Stimulated activated naive CD4-positive, alpha-beta T cell treated with Interleukin-2 at 50 U/mL for 16 hours (primary cell): ENCODE measurements at places on chromosomes 5 and 9.

- DNase-seq: no peak
These were observed 142.2 kb downstream of the PLCXD3 start for GRCh38 chr5:41368158-41368557.

- DNase-seq: no peak
These were observed 253.4 kb upstream of the RIOK2 start for GRCh38 chr5:97436405-97436804.

DNA sequence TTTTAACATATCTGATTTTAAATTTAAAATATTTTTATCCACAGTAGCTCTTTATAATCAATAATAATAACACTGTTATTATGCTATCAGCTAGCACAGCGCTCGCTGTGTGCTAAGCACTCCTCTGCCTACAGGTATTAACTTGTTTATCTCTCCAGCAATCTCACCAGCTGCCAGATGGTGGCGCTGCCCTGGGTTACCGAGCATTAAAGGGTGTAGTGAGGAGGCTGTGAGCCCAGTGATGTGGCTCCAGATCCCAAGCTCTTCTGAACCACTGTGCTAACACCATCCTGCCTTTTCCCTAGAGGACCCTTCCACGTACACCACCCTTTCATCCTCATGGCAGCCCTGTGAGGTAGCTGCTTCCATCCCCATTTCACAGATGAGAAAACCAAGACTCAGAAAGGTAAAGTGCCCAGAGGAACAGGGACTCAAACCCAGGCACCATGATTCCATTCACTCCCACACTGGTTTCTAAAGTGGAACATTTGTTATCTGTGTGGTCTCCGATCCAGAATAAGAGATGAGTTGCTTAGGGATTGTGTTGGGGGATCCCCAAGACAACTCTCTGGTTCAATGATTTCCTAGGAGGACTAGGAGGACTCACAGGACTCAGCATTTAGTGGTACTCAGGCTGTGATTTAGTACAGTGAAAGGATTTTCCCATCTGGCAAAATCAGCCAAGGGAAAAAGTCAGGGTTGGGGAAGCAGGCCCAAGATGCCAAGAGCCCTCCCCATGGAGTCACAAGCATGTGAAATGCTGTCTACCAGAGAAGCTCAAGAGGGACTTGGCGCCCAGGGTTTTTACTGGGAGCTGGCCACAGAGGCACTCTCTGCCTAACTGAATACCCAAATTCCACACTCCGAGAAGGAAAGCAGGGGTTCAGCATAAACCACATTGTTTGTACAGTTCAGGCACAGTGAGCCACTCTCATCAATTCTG, 7.0 kb downstream of the IGFBPL1 start:
- DNase-seq: no peak

GRCh38 chr5:5145651-5146529, 5.8 kb downstream of the ADAMTS16 start:
- no peak for DNase-seq

- DNase-seq: no peak
These were observed 6.9 kb upstream of the PDCL start for GRCh38 chr9:122835313-122835731.

- no peak for DNase-seq
These were observed 483.7 kb downstream of the ENC1 start for GRCh38 chr5:74156728-74157383.

DNA sequence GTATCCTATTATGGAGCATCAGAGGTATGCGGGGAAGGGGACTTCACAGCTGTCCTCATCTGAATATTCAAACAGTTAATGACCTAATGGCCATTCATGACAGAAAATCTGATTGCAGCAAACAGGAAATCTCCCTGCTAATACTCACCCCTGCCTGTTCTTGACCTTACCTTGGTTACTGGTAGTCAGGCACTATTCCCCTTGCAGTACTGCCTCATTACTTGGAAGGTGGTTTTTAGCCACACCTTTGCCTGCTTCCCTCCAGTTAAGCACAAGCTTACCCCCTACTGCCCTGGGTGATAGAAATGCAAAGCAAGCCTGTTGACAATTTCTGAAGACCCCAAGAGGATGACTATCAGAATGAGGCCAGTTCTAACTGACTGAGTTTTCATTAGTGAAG, 332.4 kb downstream of the NTRK2 start:
- DNase-seq: no peak

GRCh38 chr5:39891376-39891775, 466.6 kb upstream of the DAB2 start:
- DNase-seq: no peak

DNA sequence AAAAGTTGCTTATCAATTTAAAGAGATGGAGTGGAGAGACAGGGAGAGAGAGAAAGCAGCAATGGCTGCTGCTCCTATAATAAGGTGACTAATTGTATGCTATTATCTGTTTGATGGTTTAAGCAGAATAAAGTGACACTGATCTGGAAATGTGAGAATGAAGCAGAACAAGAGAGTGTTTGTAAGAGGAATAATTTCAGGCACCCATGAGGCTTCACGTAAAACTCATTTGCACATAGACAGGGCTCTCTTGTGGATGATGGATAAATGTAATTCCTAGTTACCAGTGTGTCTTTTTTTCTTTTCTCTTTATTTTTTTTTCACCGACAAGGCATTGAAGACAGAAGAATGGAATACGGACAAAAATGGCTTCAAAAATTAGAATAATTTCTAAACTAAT, 228.8 kb upstream of the TYRP1 start:
- DNase-seq: no peak

GRCh38 chr5:38734353-38734752, 111.5 kb upstream of the OSMR start:
- DNase-seq: no peak

DNA sequence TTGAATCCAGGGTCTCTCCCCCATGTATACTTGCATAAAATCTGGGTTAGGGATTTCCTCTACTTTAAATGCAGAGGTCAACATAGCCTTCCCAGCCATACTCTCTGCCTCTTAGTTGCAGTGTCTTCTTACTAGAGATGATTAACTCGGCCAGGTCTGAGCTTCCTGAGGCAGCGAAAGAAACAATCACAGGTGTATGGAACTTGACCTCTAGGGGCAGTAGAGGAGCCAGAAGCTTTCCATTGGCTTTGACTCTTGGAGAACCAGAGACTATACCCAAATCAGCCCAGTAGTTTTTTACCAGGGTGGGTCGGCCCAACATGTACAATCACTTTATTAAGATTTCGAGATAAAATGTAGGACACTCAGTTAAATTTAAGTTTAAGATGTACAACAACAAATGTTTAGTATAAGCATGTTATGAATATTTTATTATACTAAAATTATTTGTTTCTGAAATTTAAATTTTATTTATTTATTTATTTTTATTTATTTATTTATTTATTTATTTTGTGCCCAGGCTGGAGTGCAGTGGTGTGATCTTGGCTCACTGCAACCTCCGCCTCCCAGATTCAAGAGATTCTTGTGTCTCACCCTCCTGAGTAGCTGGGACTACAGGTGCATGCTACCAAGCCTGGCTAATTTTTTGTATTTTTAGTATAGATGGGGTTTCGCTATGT, 48.0 kb upstream of the DMRT3 start:
- DNase-seq: no peak

DNA sequence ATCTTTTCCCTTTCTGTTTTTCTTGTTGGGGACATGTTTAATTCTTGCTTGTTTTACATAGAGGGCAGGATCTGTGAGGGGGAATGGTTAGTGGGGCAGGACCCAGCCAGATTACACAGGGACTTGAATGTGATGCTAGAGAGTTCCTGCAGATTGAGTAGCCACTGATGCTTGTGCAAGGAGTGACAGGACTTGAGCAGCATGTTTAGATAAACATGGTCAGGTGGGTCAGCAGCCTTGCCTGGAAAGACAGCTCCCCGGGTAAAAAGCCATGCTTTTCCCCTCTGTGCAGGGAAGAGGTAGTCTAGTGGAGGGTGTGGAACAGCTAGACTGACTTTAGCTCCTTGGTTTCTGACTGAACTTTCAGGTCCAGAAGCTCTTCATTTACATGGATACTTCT, 261.2 kb downstream of the AOPEP start:
- DNase-seq: no peak

- no peak for DNase-seq
These were observed 364.7 kb upstream of the IRX1 start for GRCh38 chr5:3230941-3231340.

DNA sequence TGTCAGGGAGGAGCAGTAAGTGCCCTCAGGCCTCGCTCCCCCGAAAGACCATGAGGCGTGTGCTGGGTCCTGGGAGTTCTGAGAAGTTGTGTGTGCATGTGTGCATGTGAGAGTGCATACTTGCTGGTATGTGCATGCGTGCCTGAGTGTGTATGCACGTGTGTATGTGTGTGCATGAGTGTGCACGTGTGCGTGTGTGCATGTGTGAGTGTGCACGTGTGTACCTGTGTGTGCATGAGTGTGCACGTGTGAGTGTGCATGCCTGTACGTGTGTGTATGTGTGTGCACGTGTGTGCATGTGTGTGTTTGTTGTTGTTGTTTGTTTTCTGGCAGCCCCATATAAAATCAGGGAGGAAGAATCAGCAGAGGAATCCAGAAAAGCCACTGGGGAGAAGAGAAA, 426.7 kb downstream of the IRX2 start:
- DNase-seq: no peak

DNA sequence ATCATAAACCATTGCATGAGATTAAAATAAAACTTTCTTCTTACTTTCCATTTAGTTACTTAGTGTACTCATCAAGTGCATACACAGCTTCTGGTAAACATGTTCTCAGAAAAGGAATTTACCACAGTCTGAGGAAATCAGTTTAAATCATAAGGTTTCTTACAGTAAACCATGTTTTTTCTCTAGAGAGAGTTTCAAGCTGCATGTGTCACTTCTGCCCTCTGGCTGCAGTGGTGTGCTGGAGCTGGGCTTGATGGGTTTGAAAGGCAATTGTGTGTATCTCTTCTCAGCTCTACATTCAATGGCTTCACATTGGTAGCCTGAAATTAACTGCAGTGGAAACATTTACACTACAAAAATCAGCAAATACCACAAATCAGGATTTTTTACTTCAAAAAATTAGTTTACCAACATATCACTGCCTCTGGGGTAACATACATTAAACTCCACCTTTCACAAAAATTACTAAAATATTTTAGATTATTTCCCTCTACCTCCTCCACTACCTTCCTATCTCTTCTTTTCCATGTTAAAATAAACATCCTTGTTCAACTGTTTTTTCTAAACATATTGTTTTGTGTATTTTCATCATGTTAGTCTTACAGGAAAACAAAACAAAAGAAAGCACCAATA, 414.3 kb downstream of the ANXA1 start:
- DNase-seq: no peak

GRCh38 chr9:88310310-88310980, 77.8 kb upstream of the SPIN1 start:
- DNase-seq: no peak

DNA sequence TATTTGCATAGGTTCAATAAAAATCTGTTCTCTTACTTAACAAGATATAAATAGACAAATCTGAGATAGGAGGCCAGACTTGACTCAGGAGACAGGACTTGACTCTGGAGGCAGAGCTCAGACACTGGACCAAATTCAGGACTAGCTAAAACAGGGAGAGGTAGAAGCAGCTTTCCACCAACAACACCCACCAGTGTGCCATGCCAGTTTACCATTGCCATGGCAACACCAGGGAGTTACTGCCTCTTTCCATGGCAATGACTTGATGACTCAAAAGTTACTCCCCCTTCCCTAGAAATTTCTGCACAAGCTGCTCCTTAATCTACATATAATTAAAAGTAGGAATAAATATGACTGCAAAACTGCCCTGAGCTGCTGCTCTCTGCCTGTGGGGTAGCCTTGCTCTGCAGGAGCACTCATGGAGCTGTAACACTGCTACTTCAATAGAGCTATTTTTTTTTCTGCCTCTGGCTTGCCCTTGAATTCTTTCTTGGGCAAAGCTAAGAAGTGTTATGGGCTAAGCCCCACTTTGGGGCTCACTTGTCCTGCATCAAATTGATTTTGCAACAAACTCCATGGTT, 473.0 kb downstream of the PLK2 start:
- DNase-seq: no peak

DNA sequence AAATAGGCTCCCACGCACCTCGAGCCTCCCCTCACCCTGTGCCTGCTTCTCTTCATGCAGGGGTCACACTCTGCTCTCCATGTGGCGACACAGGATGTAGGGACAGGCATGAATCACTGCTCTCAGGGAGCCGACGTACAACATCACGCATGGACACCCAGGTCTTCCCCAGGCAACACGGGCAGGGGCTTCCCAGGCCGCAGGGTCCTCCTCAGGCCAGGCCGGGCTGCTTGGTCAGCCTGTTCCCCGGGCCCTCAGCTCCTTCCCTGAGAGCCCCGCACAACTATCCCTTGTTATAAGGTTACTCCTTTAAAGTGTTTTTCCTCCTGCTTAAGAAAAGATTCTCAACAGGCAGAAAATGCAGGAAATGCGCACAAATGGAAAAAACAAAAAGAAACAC, 1.1 kb downstream of the SLC6A18 start:
- DNase-seq: no peak

- peak; percentile 62 for DNase-seq
These were observed 14.9 kb upstream of the WNT8A start for GRCh38 chr5:138068742-138069600.

- no peak for DNase-seq
These were observed 130.4 kb upstream of the RAI14 start for GRCh38 chr5:34525761-34526160.

DNA sequence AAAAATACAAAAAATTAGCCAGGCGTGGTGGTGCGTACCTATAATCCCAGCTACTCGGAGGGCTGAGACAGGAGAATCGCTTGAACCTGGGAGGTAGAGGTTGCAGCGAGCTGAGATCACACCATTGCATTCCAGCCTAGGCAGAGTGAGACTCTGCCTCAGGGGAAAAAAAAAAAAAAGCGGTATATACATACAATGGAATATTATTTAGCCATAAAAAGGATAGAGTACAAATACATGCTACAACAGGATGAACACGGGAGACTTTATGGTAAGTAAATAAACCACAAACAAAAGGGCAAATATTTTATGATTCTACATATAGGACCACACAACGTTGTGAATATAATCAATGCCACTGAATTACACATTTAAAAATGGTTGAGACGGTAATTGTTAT, 5.2 kb downstream of the UBTD2 start:
- DNase-seq: no peak

DNA sequence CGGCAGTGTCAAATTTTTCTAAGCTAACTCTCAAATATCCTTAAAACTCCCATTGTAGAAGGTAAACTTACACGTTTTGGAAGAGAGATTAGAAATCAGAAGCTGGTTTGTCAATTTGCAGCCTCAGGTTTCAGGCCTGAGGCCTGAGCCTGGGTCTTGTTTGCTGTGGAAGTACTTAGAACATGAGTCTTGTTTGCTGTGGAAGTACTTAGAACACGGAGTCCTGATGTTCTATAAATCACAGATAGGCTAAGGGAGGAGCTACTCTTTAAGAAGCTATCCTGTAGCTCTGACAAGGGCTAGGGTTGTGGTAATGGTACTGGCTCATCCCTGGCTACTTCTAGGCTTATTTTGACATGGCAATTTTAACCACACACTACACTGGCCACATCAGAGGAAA, 97.8 kb downstream of the FBXW11 start:
- no peak for DNase-seq
